ENCODE measurements at places on chromosomes 6 and 20. TPM values are rescaled to one million over a fixed set of nuclear protein-coding genes. Genes with fewer than 3 reads are reported as not detected.
A peak's percentile ranks its signal among the peaks of the same experiment; 100 is the strongest.

DNA sequence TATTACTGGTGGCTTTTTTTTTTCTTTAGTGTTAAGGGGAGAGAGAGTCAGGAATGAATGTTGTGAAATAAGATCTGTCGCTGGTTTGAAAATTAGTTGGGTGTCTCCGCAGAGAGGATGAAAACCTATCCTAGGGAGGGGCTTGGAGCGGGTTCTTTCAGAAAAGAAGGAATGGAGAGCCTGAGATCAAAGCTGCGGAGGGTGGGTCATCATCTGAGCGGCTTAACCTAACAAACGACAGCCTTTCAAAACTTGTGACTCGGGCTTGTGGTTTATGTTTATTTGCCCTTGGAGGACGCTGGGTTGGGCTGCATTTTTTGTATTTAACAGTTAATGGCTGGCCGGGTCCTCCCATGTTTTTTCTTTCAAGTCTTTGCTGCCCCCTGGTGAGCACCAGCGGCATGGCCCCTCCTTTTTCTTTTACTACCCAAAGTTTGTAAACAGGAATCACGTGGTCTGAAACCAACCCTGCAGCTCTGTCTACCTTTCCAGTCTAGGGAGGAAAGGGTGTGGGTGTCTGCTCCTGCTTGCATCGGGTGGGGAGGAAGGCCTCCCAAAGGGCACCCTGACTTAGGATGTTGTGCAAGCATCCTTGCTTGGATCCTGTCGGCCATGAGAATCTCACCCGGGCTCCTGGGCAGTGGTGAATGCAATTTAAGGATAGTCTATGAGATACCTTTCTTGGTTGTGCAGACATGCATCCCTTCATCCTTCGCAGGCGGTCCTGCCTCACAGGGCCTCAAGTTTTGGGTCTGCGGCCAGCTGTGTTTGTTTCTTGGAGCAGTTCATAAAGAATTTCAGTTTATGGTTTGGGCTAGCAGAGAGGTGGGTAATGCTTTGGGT, 2.2 kb downstream of the PIM1 start:
- DNase-seq, result peak; percentile 89

DNA sequence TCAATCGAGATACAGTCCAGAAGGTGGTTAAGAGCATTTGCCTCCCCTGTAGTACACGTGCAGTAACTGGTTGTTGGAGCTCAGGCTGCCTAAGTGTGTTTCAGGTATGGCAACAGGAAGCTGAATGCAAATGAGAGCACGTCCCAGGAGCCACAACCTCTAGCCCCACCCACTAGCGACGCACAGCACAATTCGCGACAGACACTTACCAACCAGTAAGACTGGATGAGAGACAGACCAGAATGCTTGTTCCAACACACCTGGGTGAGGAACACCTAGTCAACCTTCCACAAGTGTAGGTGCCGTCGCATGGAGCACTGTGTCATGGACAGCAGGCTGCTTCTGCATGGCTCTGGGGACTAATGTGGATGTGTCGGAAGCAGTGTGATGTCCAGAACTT, 7.2 kb upstream of the SERPINB1 start:
- DNase-seq, result no peak

The CD40 gene
- total RNA-seq, result 8.0 TPM

The GMPR gene
- total RNA-seq, result 125 TPM

The PAX1 gene
- total RNA-seq, result not detected

DNA sequence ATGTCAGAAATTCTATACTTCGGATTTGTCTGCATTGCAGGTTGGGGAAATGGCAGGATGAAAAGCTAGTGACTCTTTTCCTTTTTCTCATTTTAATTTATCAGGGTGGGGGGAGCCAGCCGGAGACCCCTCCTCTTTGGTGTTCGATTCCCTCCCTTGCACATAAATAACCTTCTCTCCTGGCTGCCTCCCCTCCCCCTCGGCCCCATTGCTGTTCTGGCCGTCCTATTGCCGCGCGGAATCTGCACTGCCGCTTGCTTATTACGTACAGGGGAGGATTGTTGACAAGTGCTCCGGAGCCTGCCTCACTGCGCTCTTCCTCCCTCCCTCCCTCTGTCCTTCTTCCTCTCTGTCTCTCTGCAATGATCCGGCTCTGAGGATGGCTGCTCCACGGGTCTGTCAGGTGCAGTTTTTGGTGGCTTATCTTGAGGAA, 154.7 kb downstream of the JARID2 start:
- DNase-seq, result peak; percentile 88

GRCh38 chr6:48916607-48917006, 546.4 kb downstream of the MMUT start:
- DNase-seq, result no peak

DNA sequence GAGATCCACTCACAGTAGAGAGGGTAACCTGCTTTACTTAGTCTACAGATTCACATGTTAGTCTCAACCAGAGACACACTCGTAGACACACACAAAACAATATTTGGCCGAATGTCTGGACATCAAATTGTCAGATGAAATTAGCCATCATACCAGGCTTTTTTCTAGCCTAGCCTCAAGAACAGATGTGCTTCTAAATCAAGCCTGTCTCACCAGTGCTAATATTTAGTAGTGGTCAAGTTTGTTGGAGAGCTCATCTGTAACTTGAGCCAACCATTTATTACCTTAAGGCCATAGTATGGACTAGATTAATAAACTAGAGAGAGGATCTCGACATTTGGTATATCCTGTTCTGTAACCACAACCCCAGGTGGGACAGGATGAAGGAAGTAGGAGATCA, 1118.8 kb upstream of the MAP3K7 start:
- no peak for DNase-seq

The BMP6 gene
- 1.6 TPM for total RNA-seq

GRCh38 chr6:100449239-100449691, 15.5 kb downstream of the SIM1 start:
- DNase-seq, result no peak

DNA sequence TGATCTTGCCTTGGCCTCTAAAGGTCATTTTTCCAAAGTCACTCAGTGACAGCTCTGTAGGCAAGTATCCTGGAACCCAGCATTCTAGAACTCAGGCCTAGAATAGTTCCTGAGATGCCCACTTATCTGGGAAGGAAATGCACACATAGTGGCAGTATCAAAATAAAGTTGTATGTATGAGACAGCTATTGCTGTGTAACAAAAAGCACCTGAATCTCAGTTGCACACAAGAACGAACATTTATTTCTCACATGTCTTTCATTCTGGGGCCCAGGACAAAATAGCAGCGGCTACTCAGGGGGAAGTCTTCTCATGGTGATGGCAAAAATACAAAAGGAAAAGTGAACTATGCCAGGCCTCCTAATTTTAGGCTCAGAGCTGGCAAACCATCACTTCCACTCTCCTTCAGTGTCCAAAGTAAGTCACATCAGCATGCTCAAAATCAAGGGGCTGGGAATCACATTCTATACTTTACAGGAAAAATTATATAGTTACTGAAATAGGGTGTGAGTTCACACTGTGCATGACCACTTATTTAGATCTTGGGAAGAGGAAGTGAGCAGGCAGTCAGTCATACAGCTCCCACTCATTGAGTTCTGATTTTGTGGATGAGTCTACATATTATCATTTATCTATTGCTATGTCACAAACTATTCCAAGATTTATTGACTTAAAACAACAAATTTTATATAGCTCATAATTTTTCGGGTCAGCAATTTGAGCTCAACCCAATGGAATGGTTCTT, 133.7 kb upstream of the RIN2 start:
- no peak for DNase-seq

The SLC2A10 gene
- 3.1 TPM for total RNA-seq

DNA sequence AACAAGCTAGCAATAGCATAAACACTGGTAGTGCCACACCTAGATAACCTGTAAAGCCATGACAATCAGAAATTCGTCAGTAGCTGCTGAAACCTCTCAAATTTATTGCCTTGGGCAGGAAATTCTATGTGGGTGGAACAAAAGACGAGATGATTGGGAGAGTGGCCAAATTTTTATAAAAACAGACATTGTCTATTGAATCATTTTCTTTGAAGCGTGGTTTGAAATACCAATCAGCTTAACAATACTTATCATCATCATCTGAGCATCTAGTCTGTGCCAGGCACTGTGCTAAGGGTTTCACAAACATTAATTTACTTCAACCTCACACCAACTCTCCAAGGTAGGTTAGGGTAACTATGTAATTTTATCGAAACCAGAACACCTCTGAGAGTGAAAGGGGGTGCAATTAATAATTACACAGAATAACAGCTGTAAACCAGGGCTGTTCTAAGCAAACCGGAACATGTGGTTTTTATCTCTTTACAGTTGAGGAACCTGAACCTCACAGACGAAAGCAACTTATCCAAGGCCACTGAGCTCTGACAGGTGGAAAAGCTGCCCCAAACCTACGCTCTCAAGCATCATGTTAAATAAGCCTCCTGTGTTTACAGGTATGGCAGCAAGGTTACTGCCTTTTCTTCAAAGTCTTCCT, 43.4 kb downstream of the NHSL1 start:
- DNase-seq, result no peak

- no peak for DNase-seq
These were observed 507.9 kb downstream of the EYS start for GRCh38 chr6:65199121-65199520.

DNA sequence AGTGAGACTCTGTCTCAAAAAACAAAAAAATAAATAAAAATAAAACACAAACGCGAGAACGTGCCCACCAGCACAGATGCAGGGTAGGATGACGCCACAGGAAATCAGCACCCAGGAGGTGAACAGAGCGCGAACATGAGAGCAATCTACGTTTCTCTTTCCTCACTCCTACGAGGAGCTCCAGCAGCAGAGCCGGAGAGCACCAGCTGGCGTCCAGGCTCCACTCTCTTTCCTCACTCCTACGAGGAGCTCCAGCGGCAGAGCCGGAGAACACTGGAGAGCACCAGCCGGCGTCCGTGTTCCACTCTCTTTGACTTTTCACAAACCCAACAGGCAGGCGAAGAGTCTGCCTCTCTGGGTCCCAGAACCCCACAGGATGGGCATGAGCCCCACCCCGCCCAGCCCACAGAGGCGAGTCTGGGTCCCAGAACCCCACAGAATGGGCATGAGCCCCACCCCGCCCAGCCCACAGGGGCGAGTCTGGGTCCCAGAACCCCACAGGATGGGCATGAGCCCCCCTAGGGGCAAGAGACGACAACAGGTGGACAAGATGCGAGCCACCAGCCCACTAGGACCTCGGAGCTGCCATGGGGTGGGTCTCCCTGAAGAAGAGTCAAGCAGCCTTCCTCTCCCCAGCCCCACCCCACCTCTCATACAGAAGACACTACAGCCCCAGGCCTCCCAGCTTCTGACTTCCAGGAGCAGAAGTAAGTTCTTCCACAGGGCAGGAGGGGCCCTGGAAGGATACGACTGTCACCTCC, 20.2 kb downstream of the ZBTB46 start:
- no peak for DNase-seq

DNA sequence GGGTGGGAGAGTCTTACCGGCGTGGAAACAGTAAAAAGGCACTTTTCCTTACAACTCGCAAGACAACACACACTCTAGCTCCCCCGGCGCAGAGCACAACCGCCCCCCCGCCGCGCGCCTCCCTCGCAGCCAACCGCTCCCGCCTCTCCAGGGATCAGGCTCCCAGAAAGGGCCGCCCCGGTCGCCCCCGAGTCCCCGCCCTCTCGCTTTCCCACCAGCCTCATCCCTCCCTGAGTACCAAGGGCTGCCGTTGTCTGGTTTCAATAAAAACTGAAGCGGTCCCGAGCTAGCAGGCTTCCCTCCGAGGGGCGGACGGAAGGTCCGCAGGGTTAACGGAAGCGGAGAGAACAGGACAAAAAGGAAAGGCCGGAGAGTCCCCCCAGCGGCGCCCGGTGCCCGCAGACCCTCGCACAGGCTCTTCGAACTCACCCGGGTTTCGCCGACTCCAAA, 804 bp downstream of the ELOVL5 start:
- peak; percentile 80 for DNase-seq

- no peak for DNase-seq
These were observed 1.4 kb upstream of the METTL24 start for GRCh38 chr6:110359556-110359955.

- no peak for DNase-seq
These were observed 224.7 kb downstream of the NRN1 start for GRCh38 chr6:5781966-5782556.

DNA sequence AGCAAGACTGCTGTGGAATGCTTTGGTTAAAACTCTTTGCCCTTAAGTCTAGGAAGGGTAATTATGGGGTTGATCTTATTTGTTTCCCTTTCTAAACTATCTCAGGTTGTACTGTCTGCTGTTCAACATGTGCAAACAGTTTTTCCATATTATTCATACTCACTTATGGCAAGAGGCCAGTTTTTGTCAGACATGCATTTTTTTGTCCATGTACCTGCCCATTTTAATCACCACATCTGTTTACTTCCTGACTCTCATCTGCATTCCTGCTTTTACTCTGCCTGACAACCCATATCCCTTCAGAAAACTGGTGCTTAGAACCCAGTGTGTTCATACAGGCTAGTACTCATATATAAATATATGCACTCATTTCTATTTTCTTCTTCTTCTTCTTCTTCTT, 80.3 kb downstream of the LPA start:
- DNase-seq, result no peak

The NINL gene
- 7.8 TPM for total RNA-seq

The C6orf15 gene
- not detected for total RNA-seq

GRCh38 chr6:5159162-5159561, 74.0 kb downstream of the PPP1R3G start:
- no peak for DNase-seq

DNA sequence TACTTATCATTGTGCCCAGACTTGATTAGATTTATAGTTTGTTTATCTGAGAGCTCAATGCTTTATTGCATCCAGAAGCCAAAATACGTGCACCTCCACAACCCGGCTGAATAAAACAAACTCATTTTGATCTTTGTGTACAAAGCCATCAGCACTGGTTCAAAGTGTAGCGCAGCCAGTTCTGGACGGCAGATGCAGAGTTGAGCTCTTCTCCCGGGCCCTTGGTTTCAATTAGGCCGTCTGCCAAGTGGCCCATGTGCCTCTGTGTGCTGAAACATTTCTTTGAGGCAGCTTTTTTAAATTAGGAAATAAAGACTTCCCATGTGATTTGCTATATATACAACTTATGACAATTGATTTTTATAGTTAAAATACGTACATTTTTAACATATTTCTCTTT, 96.2 kb upstream of the RSPO3 start:
- DNase-seq, result no peak

DNA sequence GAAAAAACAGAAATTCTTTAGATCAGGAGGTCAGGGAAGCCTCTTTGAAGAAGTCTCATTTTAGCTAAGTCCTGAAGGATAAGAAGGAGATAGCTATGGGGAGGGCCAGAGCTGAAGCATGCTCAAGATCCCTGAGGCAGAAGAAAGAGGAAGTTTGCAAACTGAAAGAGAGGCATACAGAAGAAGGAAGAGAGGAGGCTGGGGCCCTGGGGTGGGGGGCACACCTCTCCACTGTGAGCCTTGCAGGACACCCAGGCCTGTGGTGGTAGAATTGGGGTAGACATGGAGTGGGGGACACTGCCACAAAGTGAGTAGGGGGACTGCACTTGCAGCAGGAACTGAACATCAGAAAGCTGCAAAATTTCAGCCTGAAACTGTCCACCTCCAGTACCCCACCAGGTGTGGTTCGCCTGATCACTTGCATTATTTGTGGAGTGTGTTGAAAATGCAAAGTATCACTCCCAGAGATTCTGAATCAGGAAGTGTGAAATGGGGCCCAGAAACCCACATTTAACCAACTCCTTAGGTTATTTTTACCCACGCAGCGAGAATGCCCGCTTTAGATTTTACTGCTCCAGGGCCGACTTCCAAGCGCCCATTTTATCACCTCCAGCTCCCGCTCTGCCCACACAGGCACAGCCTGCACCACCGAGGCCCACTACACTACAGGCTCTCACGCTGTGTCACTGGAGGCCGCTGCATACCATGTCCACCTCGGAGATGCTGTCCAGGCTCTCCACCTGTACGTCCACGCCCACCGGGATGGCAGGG, 44.0 kb downstream of the GABRR2 start:
- no peak for DNase-seq
